ENCODE measurements at places on chromosomes 5 and 9. TPM values are rescaled to one million over a fixed set of nuclear protein-coding genes. Genes with fewer than 3 reads are reported as not detected.

DNA sequence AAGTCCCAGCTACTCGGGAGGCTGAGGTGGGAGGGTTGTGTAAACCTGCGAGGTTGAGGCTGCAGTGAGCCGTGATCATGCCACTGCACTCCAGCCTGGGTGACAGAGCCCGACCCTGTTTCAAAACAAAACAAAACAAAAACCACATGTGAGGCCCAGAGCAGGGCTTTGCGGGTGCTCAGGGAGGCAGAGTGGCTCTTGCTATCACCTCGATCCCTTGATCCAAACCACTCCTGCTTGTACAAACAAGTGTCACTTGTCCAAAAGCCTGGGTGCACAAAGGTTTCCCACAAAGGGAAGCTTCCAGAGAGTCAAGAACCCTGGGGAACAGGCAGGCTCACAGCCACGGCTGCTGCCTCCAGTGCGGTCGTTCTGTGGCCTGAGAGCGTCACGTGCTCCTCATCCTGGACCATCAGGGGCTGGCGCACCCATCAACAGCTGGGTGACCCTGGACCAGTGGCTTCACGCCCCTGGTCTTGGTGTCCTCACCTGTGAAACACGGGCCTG, 162.7 kb downstream of the C9orf50 start:
- DNase-seq = peak; percentile 43

- DNase-seq = no peak
Observed at GRCh38 chr9:119337573-119337972, 31.7 kb downstream of the BRINP1 start.

DNA sequence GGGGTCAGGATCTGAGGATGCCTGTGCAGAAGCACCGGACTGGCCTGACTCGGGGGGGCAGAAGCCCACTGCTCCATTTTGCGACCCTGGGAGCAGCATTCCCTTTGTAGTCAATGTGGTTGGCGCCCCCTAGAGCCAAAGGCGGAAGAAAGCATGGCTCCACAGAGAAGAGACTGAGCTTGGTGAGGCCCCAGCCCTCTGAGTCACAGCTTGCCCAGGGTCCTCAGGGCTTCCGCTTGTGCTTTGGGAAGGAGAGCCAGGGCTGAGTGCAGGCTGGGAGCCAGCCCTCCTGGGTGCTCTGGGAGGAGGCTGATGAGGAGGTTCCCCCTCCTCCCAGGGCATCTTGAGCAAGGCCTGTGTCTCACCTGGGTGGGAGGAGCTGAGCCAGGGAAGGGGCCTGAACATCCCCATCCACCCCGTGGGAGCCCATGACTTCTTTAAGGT, 5.5 kb upstream of the AQP3 start:
- no peak for DNase-seq

GRCh38 chr5:10989577-10990263, 228.7 kb upstream of the DAP start:
- no peak for DNase-seq

GRCh38 chr5:31193591-31194467, at the start of gene CDH6:
Gene CDH6, plus strand, starts transcription at chr5:31193686. Its CDS starts 73,788 bp downstream, at chr5:31267474.
- no peak for DNase-seq

DNA sequence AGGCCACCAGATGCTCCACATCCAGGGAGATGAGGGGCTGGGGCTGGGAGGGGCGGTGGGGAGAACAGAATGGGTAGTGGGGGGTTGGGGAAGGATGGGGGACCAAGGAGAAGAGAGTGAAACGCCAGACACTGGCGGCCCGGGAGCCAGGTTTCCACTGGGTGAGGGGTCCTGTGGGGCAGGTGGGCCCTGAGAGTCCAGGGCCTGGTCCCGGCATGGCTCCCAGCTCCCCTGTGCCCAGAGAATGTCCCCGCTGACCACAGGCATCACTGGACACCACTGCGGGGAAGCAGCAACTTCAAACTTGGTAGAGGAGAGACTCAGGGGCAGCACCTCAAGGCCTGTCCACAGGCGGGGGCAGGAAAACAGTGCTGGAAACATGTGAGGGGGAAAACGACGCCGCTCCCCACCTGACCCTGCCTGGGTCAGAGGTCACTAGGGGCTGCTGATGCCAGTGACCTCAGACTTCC, 13.2 kb downstream of the NINJ1 start:
- peak; percentile 55 for DNase-seq

DNA sequence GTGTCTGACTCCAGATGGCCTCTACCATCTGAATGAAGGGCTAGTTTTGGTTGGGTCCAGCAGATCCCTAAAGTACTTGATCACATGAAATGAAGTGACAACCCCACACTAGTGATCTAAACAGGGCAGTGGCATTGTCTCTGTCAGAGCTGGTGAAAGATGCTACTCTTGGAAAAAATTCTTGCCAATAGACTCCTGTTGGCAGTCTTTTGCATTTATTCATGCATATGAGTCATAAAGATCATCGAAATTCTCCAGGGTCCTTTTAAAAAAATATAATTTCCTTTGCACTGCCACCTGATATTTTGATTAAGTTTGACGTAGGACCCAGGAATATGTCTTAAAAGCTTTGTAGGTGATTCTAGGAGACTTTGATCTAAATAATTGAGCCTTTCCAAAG, 135.1 kb upstream of the ELL2 start:
- DNase-seq = no peak

DNA sequence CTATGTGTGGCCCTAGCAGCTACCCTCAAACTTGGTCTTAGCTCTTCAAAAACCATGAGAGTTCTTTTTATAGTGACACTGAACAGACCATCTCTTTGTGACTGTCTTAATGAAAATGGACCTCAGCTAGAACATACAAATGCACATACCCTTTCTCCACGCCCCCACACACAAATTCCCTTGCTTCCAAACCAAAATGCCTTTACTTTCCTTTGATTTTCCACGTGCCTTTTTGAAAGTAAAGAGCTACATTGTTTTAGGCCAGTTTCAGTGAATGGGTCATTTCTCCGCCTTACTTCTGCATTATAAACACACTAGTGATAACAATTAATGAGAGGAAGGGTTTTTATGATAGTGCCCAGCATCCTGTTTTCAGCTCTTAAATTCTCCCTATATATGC, 105.8 kb upstream of the EFNA5 start:
- no peak for DNase-seq

- DNase-seq = no peak
Observed at GRCh38 chr5:106584268-106584667, 1086.5 kb downstream of the EFNA5 start.

GRCh38 chr9:70003901-70004714, 39.5 kb upstream of the MAMDC2 start:
- no peak for DNase-seq

DNA sequence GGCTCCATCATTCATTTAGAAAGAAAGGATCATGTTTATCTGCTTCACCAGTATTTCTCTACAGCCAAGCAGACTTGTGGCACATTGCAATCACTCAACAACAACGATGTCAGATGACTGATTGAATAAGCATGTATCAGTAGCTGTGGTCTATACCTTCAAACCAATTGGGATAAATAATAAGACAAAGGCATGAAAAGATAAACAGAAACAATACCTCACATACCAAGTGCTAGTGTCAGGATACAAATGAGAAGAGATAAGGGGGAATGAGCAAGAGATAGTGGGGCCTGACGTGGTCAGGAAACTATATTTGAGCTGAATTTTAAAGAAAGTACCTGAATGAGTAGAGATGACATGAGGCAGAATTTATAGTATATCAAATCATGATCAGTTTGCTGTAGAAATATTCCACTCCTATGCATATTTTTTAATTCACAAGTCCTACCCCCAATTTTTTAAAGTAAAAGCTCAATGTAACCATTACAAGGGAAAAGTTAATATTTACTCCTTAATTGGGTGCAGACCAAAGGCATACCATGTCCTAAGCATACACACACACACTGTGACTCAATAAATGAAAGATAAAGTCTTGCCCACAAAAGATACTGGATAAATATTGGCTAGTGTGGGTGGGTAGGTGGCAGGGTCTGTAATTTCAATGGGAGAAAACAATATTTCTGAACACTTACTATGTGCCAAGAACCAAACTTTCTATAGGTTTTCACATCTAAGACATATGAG, 284.5 kb downstream of the SPOCK1 start:
- DNase-seq = no peak

- no peak for DNase-seq
Observed at GRCh38 chr5:151038801-151039238, 18.4 kb downstream of the GPX3 start.

DNA sequence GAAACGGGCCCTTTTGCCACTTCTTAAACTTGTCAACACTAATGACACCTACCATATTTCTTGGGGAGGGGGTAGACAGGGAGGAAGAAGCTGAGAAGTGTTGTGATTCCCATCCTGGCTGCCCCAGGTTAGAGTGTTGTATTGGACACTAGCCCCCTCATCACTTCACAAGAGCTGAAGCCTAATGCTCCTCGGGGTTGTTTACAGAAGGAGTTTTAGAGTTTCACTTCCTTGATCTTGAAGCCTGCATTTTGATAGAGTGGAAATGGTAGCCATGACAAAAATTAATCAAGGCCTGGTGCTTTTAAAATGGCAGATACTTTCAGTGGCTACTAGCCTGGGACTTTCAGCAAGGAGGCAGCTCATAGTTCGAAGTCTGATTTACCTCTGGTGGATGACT, 11.0 kb upstream of the FAM120AOS start:
- DNase-seq = no peak

Gene HSDL2
- total RNA-seq = 65.8 TPM

Gene ARSI
- total RNA-seq = 0.06 TPM

Gene KIF12
- total RNA-seq = 3.1 TPM

Gene CTXN3
- not detected for total RNA-seq

Gene ANKRD31
- total RNA-seq = not detected

Gene ADCY2
- total RNA-seq = 0.93 TPM

Gene TAF11L5
- total RNA-seq = not detected

Gene KIAA0825
- total RNA-seq = 1.6 TPM

Gene TEK
- total RNA-seq = 6.1 TPM

Gene DBH
- total RNA-seq = 6.8 TPM

Data from right lobe of liver (tissue), 6 donors.